Upper lobe of left lung (tissue), 6 donors: ENCODE measurements at places on chromosomes 2 and 18. TPM values are rescaled to one million over a fixed set of nuclear protein-coding genes. Genes with fewer than 3 reads are reported as not detected.

GRCh38 chr18:40810372-40810771 is 1144.7 kb upstream of the PIK3C3 start:
- DNase-seq = no peak

GRCh38 chr2:221635949-221636348 is 63.8 kb upstream of the EPHA4 start:
- DNase-seq = no peak

- no peak for DNase-seq
Observed at GRCh38 chr2:225036431-225036830, 5.8 kb downstream of the DOCK10 start.

The IL18R1 gene
- 46.9 TPM for total RNA-seq

DNA sequence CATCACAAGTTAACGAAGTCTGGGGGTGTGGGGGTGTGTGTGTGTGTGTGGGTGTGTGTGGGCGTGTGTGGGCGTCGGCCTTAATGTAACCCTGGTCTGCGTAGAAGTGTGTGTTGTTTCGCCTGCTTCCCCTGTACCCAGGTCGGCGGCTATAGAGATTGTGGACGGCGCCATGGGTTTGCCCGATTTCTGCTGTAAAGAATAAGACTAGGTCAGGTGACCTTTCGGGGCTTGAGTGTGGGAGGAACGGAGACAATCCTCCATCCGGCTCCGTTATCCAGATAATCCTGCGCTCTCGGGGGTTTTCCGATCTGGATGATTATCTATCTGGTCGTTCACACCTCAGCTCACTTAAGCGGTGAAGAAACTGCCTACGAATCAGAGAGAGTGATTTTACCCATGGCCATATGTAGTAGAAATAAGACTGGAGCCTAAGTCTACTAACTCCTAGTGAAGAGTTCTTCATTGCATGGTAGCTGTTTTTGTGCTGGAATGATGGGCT is 543 bp downstream of the HADHB start:
- DNase-seq = peak; percentile 68

- peak; percentile 74 for DNase-seq
Observed at GRCh38 chr2:104844807-104845551, 8.9 kb upstream of the POU3F3 start.

DNA sequence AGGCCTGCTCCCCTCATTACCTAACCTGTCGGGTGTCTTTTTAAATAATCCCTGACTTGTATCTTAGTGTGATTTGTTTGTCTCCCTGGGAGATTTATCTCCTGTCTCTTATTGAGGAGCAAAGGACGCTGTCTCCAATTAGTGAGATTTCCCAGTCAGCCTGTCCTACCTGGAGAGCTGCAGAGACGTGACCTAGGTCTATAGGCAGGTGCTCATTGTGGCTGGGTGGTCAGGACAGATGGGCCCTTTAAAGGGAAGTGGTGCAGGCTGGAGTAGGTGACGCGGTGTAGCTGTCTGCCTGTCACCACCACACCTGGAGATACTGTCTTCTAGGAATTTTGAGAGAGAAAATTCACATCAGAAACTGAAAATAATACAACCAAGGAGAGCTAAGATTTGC is 28.0 kb downstream of the PLB1 start:
- no peak for DNase-seq

DNA sequence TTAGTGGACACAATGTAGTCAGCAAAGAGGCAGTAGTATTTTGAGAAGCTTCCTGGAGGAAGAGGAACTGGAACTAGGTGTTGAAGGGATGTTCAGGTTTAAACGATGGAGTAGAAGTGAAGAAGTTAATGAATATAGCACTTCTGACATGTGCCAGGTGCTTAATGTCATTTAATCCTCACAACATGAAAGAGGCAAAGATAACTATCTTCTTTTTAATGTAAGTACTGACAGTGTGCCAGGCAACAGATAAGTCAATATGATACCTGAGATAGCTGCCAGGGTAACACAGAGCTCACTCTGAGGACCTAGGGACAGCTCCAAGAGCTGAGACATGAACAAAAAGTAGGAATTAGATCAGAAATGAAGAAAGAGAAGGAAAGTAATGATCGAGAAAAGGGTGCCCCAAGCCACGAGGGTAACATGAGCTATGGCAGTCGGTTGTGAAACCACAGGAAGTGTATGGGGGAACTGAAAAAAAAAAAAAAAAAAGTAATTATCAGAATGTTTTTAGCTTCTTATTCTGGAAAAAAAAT is 140.7 kb downstream of the RNF144A start:
- DNase-seq = no peak

DNA sequence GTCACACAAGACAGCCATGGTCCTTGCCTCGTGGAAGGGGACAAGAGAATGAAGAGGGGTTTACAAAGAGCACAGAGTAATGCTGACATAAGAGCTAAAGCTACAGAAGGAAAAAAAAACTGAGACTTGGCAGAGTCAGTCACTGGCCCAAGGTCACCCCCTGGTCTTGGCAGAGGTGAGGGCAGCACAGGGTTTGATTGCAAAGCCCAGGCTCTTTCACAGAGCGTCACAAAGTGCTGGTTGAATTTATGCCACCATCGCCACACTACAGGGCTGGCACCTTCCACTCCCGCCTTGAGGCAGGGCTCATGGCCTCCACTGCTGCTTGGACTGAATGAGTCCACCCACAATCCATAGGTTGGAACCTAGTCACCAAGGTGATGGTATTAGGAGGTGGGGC is 190.2 kb downstream of the INHBB start:
- DNase-seq = no peak

DNA sequence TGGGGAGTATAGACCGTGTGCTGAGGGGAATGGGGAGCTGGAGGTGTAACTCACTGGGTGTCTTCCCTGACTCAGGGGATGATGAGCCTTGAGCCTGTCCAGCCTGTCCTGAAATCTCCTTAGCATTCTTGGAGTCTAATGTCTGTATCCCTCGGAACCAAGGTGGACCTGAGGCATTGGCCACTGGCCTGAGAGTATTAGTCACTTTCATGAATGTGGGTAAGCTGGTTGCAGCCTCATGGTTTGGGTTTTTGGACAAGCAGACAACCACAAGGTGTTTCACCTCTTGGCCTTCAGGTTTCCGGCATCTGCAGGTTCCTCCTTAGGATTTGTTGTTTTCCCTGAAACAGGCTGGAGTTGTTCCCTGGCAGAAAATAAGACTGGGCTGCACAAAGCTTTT is 63.2 kb downstream of the PRKCE start:
- no peak for DNase-seq

DNA sequence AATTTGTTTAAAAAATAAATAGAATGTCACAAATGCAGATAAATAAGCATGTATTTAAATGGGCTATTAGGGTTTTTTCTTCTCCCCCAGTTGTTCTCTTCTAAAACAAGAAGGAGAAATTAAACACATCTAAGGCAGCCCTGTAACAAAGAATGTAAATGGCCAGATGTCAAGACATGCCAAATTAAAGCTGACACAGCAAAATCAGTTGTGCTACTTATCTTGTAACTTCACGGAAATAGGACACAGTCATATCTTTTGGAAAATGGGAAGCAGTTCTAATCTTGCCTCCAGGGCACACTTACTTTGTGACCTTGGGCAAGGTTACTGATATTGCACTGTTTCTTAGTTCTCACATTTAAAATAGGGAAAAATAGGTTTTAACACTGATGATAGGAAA is 200.1 kb upstream of the NRXN1 start:
- DNase-seq = no peak

DNA sequence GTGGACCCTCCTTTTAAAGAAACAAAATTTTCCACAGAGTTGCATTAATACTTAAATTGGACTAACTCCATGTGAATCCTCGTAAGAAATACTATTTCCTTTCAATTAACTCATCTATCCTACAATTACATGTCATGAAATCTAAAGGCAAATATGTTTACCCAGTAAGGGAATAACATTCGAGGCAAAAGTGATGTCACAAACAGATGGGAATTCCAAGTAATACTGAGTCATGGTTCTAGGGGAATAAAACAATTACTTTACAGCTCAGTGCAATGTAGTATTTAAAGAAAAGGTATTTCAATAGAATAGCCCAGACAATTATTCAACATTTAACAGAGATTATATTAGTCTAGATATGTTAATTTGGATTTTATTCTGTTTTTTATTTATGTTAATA is 205.8 kb downstream of the ZNF385B start:
- DNase-seq = no peak

DNA sequence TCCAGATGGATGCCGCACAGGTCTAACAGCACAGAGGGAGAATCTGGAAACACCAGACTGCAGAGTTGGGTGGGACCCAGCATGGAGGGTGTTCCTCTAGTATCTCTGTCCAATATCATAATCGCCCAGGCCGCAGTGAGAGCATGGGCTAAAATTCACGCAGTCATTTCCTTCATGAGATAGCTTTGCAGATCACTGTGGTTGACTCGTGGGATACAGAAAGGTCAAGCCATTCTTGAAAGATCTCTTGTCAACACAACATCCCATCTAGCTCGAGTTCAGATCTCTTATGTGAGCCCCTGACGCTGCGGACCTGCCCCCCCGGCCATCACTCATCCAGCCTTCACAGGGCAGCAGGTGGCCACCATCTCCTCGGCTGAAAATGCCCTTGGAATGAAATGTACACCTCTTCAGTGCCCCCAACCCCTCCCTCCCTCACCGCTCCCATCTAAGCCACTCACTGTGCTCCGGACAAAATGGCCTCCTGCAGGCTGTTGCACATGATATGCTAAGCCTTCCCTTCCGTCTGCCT is 45.9 kb downstream of the FOSL2 start:
- peak; percentile 18 for DNase-seq
